Activated CD4-positive, alpha-beta T cell treated with anti-CD3 and anti-CD28 coated beads, Interleukin-2, amount 50 U/mL, for 16 hours (primary cell): ENCODE measurements at places on chromosomes 1 and 21.

DNA sequence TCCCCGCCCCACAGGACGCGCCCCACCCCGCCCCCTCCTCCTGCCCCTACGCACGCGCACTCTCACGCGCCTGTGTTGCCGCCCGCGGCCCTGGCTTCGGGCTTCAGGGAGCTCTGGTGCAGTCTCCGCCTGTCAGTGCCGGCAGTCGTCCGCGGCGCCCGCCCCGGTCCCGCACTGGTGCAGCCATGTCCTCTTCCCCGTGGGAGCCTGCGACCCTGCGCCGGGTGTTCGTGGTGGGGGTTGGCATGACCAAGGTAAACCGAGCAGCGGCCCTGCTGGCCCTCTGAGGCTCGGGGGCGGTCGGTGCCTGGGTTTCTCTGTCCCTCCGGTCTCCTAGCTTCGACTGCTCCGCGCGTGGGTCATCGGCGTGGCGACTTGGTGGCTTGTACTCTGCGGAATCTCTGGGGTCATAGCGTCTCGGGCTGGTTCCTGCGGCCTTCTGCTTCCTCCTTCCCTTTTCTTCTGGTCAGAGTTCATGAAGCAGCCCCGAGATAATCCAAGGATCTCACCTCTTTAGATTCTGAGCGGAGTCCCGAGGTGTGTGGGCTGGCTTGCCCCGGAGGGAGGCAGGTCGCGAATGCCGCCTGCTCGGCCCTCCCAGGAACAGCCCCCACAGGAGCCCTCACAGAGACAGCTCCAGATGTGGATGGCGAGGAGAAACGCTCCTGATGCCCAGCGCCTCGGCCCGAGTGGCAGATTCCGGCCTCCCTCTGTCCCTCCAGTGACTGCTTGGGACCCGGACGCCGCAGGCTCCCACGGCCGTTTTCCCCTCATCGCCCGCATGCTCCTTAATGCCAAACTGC, at the start of gene SCP2:
Gene SCP2 (plus strand): TSS at position 65 of the 803 bp plus-strand sequence. CDS start 121 bp downstream, at position 186.
- DNase-seq, result peak; percentile 81

DNA sequence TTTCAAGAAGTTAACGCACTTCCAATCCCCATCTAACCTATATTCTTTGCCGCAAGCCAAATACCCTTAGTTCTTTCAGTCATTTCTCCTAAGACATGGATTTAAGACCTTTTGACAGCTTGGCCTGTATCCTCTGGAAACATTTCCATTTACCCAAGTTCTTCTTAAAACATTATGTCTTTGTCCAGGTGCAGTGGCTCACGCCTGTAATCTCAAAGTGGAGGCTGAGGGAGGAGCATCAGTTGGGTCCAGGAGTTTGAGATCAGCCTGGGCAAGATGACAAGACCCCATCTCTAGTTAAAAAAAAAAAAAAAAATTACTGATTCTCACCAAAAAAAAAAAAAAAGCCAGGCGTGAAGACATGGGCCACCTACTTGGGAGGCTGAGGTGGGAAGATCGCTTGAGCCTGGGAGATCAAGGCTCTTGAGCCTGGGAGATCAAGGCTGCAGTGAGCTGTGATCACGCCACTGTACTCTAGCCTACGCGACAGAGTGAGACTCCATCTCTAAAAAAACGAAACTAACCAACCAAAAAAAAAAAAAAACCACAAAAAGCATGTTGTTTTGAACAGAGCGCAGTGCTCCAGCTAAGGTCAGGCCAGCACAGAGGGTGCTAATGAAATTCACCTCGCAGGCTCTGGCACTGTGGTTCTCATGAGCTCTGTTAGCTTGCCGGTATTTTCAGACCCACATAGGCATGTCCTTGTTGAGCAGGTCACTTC, 36.0 kb downstream of the NUAK2 start:
- DNase-seq, result peak; percentile 61

DNA sequence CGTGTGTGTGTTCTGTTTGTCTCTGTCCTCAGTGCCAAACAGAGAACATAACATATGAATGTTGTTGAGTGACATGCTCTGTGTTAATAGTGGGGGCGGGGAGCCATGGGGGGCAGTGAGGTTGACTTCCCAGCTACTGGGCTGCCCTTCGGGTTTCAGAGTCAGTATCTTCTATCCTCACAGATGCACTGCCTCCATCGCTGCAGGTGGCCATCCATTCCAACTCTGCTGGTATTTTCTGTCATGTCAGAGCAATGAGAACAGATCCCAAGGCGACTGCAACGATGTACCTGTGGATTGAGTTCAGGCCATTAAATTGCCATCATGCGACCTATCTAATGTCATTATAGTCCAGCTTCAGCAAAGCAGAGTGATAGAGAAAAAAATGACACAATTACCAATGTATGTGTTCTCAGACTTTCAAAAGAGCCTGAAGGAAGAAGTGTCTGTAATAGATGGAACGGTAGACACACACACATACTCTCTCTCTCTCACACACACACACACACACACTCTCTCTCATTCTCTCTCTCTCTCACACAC, 418.5 kb downstream of the RWDD3 start:
- DNase-seq, result no peak

DNA sequence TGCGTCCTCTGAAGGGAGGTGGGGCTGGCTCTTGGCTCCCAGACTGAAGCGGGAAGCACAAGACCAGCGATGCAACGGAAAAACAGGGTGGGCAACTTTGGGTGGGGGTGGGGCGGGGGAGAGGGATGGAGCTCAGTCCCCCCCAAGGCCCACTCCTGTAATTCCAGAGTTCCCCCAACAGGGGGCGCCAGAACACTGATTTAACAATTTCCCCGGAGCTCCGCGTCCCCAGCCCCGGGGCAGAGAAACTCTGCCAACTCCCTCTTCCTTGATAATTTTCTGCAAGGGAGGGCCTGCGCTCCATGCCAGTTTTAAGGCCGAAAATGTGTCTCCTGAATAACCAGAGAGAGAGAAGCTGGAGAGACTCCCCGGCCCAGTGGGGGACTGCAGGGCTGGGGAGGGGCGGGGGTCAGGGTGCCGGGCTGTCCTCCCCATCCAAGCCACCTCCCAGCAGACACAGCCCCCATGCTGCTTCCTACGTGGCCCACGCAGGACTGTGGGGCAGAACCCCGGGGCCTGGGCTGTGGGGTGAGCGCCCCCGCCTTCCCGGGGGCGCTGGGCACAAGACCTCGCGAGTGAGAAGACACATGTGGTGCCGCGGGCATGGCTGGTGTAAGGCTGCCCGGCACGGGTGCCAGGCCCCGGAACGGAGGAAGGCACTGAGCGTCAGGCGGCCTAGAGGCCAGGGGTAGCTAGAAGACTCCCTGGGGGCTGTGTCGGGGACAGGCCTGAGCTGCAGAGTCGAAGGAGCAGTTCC, 51.4 kb downstream of the KIF21B start:
- DNase-seq, result peak; percentile 49

GRCh38 chr1:156303241-156303640, 4.1 kb upstream of the VHLL start:
- DNase-seq, result no peak

GRCh38 chr1:244974106-244974505, 109.8 kb upstream of the HNRNPU start:
- no peak for DNase-seq

DNA sequence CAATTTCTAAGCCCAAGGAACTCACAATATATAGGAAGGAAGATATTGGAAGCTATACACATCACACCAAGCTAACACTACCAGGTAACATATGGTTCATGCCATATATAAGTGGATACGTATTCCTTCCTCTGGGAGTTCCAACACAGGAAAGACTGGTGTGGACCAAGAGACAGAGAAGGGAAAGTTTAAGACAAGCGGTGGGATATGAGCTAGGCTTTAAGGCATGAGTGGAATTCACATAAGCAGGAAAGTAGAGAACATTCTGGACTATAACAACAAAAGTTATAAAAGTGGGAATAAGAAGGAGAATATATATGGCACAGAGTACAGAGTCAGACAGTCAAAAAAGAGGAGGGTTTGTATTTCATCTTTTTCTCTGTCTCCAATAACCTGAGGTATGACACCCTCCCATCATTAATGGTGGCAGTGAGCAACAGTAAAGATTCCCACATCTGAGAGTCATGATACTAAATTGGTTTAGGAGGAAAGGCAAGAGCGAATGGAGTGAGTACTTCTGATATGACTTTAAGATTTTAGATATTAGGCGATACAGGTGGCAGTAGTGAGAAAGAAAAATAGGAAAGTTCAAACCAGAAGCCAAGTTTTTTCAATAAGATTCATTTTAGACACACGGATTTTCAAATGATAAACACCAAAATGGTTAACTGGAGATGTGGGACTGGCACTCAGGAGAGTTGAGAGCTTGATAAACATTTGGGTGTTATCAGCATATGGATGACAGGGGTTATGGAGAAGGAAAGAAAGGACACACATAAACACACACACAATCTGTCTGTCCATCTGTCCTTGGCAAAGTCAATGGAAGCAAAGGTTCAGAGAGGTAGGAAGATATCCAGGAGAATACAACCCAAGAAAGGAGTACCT, 87.4 kb upstream of the TTC39A start:
- no peak for DNase-seq

GRCh38 chr1:226402739-226403165, 5.1 kb downstream of the PARP1 start:
- no peak for DNase-seq

DNA sequence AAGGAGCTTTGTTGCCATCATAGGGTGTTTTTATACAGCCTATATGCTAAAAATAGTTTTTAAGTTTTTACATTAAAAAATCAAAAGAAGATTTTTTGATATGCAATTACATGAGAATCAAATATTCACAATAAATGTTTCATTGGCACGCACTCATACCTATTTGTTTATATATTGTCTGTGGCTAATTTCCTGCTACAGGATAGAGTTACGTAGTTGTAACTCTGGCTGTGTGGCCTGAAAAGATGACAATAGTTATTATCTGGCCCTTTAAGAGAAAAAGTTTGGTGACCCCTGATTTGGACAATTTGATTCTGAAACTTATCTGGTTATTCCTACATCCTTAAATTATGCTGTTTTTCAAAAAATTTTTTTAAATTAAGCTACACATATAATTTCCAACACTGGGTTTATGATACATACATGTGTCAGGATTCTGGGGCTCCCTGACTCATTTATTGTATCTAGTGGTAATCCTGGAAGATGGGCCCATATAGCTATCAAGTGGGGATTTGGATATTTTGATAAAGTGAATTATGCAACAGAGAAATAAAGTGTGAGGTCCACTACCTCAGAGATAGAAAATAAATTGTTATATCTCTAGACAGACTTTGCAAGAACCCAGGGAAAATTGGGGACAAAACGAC, 370.2 kb upstream of the LYPLAL1 start:
- DNase-seq, result no peak

DNA sequence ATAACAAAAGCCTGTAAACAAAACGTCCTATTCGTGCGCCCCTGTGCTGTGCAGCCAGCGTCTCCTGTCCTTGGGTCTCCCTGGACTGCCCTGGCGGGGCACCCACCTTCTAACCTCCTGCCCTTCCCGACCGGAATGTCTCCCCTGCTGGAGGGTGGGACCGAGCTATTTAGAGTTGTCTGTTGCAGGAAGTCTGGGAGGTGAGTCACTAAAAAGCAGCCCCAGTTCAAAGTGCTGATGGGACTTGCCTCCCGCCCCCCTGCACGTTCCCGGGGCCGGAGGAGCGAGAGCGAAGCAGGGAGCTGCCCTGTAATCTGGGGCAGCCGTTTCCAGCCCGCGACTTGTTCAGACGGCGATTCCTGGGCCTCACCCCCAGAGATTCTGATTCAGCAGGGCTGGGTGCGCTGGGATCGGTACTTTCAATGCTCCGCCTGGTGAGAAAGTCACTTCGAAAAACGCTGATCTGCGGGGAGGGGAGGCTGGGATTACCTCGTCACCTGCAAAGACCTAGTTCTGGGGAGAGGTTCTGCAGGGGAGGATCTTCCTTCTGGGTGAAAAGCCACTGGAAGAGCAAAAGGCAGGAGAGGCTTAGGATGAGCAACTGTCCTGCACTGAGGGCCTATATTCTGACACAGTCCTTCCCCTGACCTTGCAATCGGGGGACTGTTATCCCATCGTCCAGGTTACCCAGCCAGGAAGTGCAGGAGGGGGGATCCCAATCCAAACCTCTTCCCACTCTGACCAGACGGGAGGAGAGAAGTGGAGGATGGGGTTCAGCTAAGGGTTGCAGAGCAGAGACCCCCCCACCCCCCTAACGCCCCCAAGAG, 1.2 kb upstream of the DHRS3 start:
- DNase-seq, result peak; percentile 59

DNA sequence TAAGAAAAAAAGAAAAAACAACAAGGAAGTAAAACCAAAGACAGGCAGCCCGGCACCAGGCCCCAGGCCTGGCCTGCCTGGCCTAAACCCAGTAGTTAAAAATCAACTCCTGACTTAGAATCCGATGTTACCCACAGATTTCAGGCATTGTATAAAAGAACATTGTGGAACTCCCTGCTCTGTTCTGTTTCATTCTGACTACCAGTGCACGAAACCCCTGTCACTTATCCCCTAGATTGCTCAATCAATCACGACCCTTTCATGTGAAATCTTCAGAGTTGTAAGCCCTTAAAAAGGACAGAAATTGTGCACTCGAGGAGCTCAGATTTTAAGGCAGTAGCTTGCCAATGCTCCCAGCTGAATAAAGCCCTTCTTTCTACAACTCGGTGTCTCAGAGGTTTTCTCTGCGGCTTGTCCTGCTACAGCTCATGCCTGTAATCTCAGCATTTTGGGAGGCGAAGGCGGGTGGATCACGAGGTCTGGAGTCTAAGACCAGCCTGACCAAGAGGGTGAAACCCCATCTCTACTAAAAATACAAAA, 15.6 kb upstream of the MYOCOS start:
- no peak for DNase-seq

DNA sequence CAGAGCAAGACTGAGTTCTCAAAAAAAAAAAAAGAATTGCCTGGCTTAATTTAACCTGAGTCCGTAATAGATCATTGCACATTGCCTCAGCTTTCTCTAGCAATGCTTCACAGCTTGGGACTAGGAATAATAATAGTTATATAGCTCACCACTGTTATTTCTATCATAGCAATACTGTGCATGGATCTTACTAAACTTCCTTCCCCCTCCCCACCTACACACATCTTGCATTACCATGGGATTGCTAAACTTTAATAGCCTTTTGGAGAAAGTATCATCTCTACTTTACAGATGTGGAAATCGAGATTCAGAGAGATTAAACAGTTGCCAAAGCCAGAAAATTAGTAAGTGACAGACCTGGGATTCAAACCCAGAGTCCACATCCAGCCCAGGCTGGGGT, 99.4 kb downstream of the ATP5PO start:
- no peak for DNase-seq

GRCh38 chr1:221776495-221777301, 34.8 kb upstream of the DUSP10 start:
- DNase-seq, result peak; percentile 62

DNA sequence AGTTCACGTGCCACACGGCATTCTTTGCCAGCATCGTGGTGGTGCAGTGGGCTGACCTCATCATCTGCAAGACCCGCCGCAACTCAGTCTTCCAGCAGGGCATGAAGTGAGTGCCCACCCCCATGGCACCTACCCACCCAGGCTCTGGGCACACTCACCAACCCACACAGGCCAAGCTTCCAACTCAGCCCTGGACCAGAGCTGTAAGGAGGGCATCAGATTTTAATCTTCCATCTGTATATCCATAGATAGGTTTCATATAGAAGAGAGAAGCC, 14.5 kb upstream of the ATP1A4 start:
- DNase-seq, result no peak
